ENCODE measurements at places on chromosomes 5 and 9.

DNA sequence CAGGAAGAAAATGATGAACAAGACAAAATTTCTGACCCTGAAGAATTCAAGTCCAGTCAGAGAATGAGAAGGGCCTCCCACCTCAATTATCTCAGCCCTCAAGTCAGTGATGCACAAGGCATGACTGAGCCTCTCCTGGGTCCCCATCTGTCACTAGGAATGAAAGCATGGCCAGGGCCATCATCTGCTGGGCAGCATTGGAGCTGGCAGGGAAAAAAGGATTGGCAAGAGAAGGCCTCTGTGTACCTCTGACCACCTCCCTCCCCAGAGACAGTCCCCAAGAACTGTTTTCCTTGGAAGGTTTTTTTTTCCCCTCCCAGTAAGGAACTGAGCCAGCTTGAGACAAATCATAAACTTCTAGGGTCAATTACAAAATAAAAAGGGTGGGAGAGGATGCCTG is 76.7 kb downstream of the KLHL3 start:
- DNase-seq = no peak

- no peak for DNase-seq
Measured at GRCh38 chr5:143691945-143692290, 120.0 kb upstream of the HMHB1 start.

DNA sequence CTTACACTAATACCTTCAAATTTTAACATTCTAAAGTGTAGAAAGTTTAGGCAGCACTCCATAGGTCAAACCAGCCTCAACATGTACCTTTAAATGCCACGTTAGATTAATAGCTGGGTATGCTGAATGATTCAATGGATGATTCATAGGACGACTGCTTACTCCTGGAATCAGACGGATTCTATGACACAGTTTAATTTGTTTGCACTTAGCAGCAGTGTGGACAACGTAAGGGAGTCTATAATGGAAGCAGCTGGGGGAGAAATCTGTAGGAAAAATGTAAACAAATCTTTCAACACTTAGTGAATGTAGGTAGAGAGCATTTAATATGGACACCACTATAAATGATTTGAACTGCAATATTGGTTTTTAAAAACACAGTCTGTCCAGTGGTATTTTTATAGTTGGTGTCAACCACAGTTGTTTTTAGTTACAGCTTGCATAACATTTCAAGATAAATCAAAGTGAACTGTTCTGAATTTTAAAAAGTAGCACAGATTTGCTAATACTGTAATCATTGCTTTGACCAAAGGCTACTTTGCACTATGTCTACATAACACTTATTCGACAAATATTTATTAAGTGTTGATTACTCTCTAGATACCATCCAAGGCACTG is 701.5 kb upstream of the MEF2C start:
- peak; percentile 21 for DNase-seq

DNA sequence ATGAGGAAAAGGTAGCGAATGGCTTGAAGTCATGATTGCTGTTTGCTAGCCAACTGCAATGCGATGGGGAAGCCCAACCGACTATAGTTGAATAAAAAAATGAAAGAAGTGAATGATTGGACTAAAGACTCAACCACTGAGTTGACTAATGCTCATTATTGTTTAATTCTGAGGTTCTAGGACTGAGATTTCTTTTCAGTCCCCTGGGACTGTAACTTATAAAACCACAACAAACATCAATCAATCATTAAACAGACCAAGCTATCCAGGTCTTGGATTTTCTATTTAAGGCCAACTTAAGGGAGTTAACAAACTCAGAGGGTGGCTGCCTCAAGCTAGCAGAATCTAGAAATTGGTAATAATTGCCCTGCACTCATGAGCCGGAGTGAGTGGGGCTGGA is 154.2 kb downstream of the DOCK2 start:
- DNase-seq = no peak

- DNase-seq = no peak
Measured at GRCh38 chr9:136103651-136104487, 8.8 kb upstream of the NACC2 start.

DNA sequence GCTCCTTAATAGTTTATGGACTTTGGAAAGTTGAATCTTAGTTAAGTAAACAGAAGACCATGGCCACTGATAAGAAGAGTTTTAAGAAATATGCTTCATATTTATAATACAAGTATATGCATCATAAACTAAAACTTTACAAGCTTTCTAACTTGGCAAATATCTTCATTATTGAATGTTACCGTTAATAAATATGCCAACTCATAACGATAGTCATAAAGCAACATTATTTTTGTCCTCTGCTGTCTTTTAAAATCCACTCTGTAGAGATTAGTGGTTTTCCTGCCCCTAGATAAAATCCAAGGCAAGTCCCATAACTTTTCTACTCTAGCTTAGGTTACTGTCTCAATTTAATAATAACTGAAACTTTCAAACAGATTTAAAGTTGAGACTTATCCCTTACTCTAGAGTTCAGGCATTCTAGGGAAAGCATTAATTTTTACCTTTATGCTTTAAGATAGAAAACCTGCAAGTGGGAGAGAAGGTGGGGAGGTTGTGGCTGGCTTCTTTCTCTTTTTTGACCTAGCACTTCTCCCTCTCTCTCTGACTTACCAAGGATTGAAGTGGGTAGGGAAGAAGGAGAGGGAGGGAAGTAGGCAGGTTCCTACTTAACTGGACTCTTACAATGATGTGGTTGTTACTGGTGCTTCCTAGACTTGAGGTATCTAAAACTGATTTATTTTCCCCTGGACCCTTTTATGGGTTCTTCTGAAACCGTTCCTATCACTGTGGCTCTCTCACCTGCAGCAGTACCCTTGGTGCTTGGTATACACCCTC is 29.6 kb downstream of the RNF145 start:
- no peak for DNase-seq

DNA sequence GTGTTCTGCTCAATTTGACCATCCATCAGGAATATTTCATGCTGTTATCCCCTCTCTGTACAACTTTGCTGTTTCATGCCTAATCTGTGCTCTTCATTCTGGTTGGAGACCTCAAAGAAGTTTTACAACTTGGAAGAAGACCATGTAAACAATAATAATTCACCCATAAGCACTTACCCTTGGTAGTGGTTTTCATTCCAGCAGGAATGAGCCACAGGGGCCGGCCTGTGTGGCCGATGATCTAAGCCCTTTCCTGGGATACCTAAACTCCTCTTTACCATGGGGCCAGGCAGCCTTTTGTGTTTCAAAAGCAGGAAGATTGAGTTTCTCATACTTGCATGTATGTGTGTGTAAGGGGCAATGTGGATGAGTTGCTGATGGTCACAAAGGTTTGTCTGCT is 165.0 kb downstream of the FGF1 start:
- DNase-seq = no peak
